H1 (cell line): ENCODE measurements at places on chromosomes 1 and 21. TPM values are rescaled to one million over a fixed set of nuclear protein-coding genes. Genes with fewer than 3 reads are reported as not detected.

ARHGEF16 gene
- total RNA-seq = 20.0 and 20.7 TPM in 2 replicates

S100A9 gene
- total RNA-seq = not detected in 2 replicates

EDARADD gene
- 6.1 and 7.0 TPM in 2 replicates for total RNA-seq

KCNQ4 gene
- total RNA-seq = 3.5 and 3.9 TPM in 2 replicates

ANGPTL3 gene
- not detected in 2 replicates for total RNA-seq

DYRK1A gene
- total RNA-seq = 61.1 and 64.4 TPM in 2 replicates

TRMT1L gene
- 22.3 and 22.5 TPM in 2 replicates for total RNA-seq

DEPDC1 gene
- total RNA-seq = 36.7 and 46.5 TPM in 2 replicates
